ENCODE measurements at places on chromosomes 1 and 21.

GRCh38 chr1:53545663-53546408 is 86.6 kb downstream of the DMRTB1 start:
- DNase-seq, result no peak

DNA sequence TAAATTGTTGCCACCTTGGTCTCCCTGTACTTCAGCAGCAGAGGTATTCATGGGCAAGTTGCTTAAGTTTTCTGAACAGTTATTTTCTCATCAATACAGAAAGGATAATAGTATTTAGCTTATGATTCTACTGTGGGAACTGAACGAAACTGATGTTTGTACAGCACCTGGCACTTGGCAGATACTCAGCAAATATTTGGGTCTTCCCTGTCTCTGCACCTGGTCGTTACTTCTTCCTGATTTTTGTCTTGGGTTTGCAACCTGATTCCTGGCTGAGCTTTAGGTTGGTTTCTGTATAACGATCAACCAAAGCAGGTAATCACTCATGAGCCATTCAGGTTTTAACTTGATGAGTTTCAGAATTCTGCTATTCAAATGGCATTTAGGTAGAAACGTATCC is 490.6 kb downstream of the KIF26B start:
- no peak for DNase-seq

DNA sequence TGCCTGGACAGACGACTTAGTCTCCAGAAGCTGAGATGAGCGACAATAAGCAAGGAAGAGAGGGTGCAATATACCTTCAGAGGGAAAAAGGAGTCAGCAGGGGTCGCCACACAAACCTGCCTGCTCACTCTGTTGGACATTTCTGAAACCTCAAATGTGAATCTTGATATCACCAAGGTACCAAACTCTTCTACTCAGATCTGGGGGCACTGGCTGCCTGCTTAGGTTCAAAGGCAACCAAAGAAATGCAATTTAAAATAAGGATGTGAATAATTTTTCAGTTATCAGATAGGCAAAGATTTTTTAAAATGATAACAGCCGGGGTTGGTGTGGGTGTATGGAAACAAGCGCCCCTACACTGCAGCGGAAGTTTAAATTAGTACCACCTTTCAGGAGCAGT is 164.2 kb downstream of the HIVEP3 start:
- DNase-seq, result no peak

- peak; percentile 58 for DNase-seq
Measured at GRCh38 chr1:194289569-194290266, 1103.3 kb upstream of the B3GALT2 start.

GRCh38 chr21:40882192-40882915 is 35.4 kb upstream of the DSCAM start:
- no peak for DNase-seq

DNA sequence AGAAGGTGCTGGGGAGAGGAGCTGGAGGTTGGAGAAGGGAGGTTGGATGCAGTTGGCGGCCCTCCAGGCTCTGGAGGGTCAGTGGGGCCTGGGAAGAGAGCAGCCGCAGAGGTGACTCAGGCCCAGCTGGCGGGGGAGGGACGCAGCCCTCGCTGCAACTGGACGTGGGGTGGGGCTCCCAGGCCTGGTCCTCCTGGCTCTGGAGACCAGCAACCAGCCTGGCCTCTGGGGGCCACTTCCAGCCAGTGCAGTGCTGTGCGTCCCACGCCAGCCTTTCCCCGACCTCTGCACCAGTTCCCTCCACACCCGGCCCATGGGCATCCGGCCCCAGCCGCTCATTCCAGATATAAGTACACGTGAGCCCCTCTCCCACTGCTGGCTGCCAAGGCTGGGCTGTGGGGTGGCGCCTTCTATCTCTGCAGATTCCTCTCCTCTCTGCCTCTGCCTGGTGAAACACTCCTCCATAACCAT is 38.0 kb upstream of the COL18A1 start:
- no peak for DNase-seq

DNA sequence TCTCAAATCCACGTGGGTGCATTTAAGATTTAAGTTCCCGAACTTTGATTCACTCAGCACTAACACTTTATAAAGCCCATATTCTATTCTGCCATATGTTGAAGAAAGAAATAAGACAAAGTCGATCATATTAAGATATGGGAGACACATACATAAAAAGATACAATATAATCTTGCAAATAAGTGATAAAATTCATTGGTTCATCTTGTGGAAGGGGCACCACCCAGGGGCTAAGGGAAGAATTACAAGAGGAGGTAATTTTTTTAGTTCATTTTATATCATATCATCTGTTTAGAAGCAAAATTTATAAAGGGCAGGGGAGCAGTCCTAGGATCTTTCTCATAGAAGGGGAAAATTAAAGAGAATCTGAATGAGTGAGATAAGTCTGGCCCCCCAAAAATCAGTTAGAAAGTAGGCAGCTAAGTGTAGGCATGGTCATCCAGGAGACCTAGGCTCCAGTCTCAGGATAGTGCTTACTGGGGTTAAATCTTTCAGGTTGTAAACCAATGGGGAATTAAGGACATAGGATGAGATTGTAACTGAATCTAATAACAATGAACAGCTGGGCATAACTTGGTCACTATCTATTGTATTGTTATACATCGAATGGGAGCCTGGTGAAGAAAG is 124.2 kb upstream of the L1TD1 start:
- DNase-seq, result no peak

GRCh38 chr1:244802556-244803239 is 32.8 kb upstream of the COX20 start:
- no peak for DNase-seq

- peak; percentile 30 for DNase-seq
Measured at GRCh38 chr1:209207701-209208286, 375.7 kb upstream of the CAMK1G start.

GRCh38 chr1:72932025-72932424 is 649.7 kb upstream of the NEGR1 start:
- no peak for DNase-seq

GRCh38 chr1:27296773-27297291 is 25.1 kb upstream of the TMEM222 start:
- DNase-seq, result no peak

DNA sequence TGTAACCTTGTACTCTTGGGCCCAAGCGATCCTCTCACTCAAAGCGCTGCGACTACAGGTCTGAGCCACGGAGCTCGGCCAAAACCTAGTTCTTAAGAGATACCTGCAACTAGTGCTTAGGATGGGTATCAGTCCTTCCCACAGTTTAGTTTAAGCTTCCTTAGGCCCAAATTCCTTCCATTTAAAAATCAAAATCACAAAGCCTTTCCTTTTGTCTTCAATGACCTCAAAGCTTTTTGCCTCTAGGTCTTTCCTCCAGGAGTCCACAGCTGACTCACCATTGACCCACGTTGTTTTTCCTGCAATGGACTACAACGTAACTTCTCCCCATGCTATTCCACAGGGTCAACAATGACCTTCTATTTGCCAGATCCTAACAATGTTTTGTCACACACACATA is 64.0 kb downstream of the APP start:
- no peak for DNase-seq

DNA sequence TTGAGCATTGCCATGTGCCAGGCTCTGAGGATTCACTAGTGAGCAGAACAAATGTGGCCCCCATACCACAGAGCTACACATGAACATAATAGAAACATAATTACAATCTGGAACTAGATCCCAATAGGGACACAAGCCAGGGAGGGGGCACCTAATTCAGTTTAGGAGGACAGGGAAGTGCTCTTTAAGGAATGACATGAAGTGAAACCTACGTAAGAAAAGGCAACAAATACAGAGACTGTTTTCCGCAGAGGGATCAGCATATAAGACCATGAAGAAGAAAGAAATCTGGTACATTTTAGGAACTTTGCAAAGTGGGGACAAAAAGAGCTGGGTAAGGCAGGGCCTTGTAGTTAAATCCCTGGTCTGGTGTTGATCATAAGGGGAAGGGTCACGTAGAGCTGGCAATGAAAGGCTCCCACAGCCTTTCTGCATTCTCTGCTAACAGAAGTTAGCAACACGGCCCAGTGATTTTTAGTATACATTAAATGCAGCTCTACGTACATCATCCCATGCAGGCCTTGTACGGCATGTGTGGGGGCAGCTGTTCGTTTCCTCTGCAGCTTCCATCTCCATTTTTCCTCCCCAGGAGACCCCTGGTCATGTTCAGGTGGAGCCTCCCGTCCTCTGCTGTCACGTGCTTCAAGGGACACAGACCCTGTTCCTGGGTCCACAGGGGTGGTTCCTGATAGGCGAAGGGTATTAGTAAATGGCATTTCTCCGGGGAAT is 26.8 kb upstream of the SLC30A1 start:
- DNase-seq, result no peak

DNA sequence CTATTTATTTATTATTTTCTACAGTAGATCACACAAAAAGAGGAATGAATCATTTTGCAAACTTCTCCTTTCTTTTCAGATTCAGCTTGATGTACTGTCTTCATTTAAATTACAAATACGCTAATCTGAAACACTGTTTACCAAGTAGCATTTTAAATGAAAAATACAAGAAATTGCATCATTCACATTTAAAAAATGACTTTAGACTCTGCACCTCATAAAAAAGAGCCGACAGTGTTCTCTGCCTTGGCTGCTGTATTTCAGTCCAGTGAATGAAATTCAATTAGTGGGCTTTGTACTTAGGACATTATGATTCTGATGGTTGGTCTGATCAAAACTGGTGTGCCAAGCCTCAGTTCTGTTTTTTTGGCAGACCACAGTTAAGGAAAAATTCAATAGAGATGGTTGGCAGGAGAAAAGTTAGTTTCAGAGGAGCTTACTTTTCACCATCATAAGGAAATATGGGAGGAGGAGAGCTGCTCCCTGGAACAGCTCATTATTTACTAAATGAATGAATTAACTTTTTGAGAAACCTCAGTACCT is 222.4 kb upstream of the ESRRG start:
- DNase-seq, result no peak

GRCh38 chr1:247456914-247457639 is 827 bp downstream of the OR2B11 start:
- DNase-seq, result no peak

DNA sequence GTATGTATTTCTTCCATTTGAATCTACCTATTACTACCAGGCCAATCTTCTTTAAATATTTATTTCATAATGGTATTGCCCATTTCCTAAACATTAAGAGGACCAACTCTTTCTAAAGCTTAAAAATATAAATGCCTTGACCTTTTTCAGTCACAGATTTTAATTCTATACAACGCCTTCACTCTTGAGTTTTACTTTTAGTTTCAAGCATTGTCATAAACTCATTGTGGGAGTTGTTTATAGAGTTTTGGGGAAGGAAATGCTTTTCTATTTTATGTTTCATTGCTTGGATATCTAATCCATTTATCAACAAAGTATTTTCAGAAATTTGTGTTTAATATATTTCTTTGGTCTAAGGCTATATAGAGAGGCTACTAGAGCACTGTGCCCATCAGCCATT is 155.8 kb downstream of the DPYD start:
- no peak for DNase-seq

DNA sequence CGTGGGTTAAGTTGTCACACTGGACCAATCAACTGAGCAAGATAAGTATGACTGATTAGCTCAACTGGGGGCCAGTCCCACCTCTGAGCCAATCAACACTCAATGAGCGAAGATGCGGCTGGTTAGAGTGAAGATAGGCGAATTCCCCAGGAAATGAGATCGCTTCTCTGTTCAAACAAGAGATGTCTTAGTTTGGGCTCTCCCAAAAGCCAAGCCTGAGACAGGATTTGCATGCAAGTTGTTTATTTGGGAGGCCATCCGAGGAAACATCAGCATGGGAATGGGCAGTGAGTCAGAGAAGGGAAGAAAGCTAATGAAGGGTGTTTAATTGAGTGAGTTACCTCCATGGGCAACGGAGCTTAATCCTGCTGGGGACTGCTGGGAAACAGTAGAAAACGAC is 4.9 kb upstream of the GJB5 start:
- DNase-seq, result no peak

GRCh38 chr1:33180226-33180910 is 1.5 kb downstream of the TRIM62 start:
- DNase-seq, result no peak

DNA sequence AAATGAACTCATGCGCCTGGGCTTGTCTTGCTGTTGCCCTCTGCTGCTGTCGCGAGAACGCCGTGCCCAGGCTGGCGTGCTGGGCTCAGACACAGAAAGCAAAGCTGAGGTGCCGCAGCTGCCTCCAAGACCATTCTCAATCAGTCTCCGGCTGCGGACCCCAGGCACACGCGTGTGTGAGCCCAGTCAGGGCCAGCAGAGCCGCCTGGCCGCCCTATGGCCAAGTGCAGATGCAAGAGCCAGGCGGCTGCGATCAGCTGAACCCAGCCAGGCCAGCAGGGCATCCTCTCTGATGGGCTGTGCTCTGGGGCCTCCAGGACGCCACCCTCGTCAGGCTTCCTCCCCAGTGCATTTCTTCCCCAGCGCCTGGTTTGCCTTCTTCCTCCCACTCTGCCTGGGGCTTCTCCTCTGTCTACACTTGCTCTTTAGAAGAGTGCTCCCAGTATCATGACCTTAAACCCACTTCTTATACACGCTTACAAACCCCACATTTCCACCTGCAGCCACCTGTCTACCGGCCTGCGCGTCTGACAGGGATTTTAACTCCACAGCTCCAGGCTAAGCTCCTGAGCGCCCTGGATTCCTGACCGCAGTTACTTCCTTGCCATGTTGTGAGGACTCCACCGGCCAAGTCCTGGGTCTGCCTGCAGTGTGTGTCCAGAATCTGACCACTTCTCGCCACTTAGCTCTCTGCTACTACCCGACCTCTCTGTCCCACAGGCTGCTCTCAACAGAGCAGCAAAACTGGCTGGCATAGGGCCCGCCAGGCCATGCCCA is 21.7 kb upstream of the LRRC47 start:
- DNase-seq, result no peak

GRCh38 chr21:29287383-29287782 is 11.3 kb upstream of the BACH1 start:
- no peak for DNase-seq

DNA sequence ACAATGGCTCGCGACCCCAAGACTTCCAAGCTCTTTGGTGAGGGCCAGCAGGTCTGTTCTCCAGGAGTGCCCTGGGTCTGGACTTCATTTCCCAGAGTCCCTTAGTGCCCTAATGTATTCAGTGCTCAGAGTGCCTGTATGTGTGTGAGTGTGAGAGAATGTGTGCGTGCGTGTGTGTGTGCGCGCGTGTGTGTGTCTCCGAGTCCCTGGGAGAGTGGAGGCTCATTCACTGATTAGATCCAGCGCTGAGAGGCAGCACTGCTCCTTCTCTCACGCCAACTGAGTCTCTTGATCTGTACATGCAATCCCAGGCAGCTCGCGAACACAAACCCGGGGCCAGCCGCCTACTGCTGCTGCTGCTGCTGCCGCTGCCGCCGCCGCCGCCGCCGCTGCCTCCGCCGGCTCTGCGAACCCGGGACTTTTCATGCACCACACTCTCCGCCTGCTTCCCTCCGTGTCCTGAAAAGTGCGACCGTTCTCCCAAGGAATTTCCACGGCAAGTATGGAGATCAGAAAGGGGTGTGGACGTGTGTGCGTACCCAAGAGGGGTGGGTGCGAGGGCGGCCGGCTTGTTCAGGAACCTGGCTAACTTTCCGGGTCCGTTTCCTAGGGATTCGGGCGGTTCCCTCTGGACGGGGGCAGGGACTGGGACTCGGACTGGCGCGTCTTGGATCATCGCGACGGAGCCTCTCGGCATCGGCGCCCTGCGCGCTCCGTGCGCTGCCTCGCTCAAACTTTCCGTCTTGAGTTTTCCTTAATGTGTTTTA is at the start of gene RNF220:
RNF220 (plus strand) TSS at position 225 of the 767 bp plus-strand sequence.
- peak; percentile 5 for DNase-seq

Measured in GM12864 (cell line).